ENCODE measurements at places on chromosomes 1 and 21. TPM values are rescaled to one million over a fixed set of nuclear protein-coding genes. Genes with fewer than 3 reads are reported as not detected.

Gene OBSCN
- total RNA-seq: 316 TPM

DNA sequence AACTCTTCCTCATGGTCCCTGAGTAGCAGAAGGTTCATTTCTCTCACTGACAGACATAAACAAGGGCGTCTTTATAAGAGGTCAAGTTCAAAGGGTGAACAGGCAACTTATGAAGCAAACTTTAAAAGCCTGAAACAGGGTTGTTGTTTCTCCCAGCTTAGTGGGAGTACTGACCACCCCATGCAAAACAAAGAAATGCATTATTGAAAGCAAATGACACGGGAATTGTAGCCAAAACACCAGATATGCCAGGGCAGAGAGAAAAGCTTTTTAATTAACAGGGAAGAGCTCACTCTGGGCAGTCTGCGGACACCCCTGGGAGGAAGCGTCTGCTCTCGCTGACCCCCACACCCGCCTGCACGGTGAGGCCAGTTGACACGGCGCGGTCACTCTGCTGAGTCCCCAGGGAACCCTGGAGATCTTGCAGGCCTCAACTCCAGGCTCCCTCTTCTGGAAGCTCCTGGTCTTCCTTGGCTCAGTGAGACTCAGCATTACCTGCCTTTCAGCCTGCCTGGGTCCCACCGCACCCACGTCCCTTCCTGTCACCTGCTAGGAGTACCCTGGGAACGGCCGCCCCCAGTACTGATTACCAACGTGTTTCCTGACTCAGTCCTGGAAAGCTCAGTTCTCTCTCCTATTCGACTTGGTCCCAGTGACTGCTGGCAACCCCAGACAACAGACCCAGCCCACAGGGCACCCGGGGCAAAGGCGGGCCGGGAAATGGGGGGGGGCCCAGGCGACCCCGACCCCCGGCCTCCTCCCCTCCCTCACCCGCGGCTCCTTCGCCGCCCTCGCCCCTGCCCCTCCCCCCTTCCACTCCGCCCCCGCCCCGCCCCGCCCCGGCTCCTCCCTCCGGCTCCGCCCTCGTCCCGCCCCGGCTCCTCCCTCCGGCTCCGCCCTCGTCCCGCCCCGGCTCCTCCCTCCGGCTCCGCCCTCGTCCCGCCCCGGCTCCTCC lies 972 bp downstream of the CFAP410 start:
- peak; percentile 61 for DNase-seq
- H3K27ac ChIP-seq: peak overlapping the region; percentile 94
- peaks cover 22% of the 10 kb centered on the region for H3K4me1 ChIP-seq
- no peaks in the 10 kb centered on the region for H3K27me3 ChIP-seq
- H3K4me3 ChIP-seq: peak overlapping the region; percentile 74

GRCh38 chr1:192005976-192006375 lies 152.3 kb upstream of the RGS18 start:
- DNase-seq: no peak
- H3K27me3 ChIP-seq: no peaks in the 10 kb centered on the region
- no peaks in the 10 kb centered on the region for H3K36me3 ChIP-seq
- no peaks in the 10 kb centered on the region for H3K4me1 ChIP-seq

GRCh38 chr1:193753038-193753756 lies 566.8 kb upstream of the B3GALT2 start:
- DNase-seq: no peak
- no peaks in the 10 kb centered on the region for H3K27me3 ChIP-seq
- no peaks in the 10 kb centered on the region for H3K36me3 ChIP-seq
- H3K4me3 ChIP-seq: no peak overlapping the region
- H3K4me1 ChIP-seq: no peaks in the 10 kb centered on the region

GRCh38 chr1:102833151-102833550 lies 275.2 kb downstream of the COL11A1 start:
- no peaks in the 10 kb centered on the region for H3K27me3 ChIP-seq
- no peak for DNase-seq
- no peak overlapping the region for H3K4me3 ChIP-seq
- H3K4me1 ChIP-seq: no peaks in the 10 kb centered on the region
- H3K27ac ChIP-seq: no peak overlapping the region

Gene EPHA2
- total RNA-seq: 9.6 TPM

Gene CFHR2
- not detected for total RNA-seq

DNA sequence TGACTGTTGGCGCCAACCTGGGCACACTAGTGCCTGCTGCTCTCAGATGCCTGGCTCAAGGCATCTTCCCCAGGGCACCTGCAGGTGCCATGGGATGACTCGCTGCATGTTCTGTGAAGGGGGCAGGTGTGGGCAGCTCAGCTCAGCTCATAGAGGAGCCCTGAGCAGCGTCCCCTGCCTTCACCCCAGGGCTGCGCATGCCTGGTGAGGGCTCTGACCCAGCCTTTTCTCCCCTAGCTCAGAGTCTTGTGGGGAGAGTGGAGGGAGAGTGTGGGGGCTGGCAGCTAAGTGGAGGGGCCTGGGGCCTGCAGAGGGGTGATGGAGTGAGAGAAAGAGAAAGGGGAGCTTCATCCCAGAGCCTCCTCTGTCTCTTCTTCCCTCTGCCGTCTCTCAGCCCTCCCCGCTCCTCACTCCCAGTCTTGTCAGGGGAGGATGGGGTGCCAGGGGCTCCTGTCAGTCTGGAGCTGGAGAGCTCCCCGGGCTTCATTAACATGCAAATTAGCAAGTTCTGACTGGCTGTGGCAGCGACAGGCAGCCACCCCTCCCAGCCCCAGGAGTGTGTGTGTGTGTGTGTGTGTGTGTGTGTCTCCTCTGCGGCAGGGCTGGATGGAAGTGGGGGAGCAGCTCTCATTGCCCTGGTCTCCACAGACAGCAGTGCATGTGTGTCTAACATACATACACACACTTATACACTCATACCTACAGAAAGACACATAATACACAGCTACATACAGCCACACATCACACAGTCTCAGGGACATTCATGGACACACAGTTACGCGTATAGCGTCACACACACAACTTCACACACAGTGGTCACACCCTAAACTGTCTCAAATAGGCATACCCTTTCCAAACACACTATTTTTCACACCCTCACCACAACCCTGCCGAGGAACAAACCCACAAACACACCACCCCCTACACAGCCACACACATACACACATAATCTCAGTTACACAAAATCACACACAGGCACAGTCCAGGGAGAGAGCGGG lies 34.0 kb downstream of the FOXO6 start:
- no peak overlapping the region for H3K27ac ChIP-seq
- H3K27me3 ChIP-seq: peaks cover 19% of the 10 kb centered on the region
- no peak overlapping the region for H3K4me3 ChIP-seq
- no peak for DNase-seq

- no peaks in the 10 kb centered on the region for H3K36me3 ChIP-seq
- no peaks in the 10 kb centered on the region for H3K27me3 ChIP-seq
- no peak for DNase-seq
- no peaks in the 10 kb centered on the region for H3K4me1 ChIP-seq
- no peak overlapping the region for H3K4me3 ChIP-seq
Measured at GRCh38 chr1:55500601-55501000, 285.4 kb upstream of the USP24 start.

- no peak overlapping the region for H3K4me3 ChIP-seq
- peaks cover 10% of the 10 kb centered on the region for H3K4me1 ChIP-seq
- H3K27ac ChIP-seq: no peak overlapping the region
- DNase-seq: no peak
Measured at GRCh38 chr1:33043267-33044092, 6.8 kb upstream of the AK2 start.

GRCh38 chr21:21712748-21713520 lies 714.7 kb downstream of the NCAM2 start:
- no peak for DNase-seq
- no peak overlapping the region for H3K4me3 ChIP-seq
- H3K27me3 ChIP-seq: no peaks in the 10 kb centered on the region
- no peaks in the 10 kb centered on the region for H3K4me1 ChIP-seq
- H3K27ac ChIP-seq: no peak overlapping the region
- H3K36me3 ChIP-seq: no peaks in the 10 kb centered on the region

DNA sequence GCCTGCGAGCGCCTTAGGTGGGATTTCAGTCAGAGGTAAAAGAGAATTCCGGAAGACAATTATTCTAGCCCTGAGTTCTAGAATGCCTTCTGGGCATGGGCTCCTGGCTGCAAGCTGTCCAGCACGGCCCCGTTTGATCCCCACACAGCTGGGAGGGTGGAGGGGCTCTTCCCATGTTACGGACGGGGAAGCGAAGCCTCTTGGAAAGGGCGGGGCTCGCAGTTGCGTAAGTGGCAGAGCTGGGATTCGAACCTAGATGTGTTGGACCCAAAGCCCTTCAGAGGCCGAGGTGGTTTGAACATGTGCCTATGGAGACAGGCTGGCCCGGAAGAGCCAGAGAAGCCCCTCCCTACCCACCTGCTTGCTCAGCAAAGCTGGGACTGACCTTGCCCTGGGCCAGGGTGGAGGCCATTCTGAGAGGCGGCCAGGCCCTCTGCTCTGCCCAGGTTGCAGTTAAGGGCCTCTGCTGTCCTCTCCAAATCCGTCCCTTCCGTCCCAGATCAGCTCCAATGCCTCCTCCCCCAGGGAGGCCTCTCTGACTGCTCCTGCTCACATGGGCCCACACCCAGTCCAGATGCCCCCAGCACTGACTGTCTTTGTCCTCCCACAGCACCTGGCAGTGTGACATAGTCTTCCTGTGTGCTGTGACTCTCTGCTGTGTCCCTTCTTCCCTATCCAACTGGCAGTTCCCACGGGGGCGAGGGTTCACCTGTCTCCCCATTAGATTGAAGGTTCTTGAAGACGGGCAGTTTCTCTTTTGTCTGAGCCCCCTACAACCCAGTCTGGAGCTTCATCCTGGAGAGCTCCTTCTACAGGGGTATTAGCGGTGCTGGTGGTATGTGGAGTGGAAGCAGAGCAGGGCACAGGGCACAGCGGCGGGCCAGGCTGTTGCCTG lies 1.2 kb upstream of the HSPB7 start:
- DNase-seq: peak; percentile 33
- peak overlapping the region; percentile 97 for H3K27ac ChIP-seq
- peaks cover 72% of the 10 kb centered on the region for H3K4me1 ChIP-seq
- H3K36me3 ChIP-seq: peaks cover 10% of the 10 kb centered on the region

- H3K27ac ChIP-seq: no peak overlapping the region
- H3K4me3 ChIP-seq: no peak overlapping the region
- H3K36me3 ChIP-seq: no peaks in the 10 kb centered on the region
- no peak for DNase-seq
- H3K27me3 ChIP-seq: no peaks in the 10 kb centered on the region
Measured at GRCh38 chr1:199937161-199937560, 90.3 kb upstream of the NR5A2 start.

Gene TNFRSF4
- 2.2 TPM for total RNA-seq

- H3K27ac ChIP-seq: no peak overlapping the region
- no peaks in the 10 kb centered on the region for H3K36me3 ChIP-seq
- DNase-seq: no peak
- no peaks in the 10 kb centered on the region for H3K4me1 ChIP-seq
- H3K4me3 ChIP-seq: no peak overlapping the region
- H3K27me3 ChIP-seq: no peaks in the 10 kb centered on the region
Measured at GRCh38 chr1:172971241-172971640, 79.5 kb downstream of the TNFSF18 start.

- H3K4me1 ChIP-seq: no peaks in the 10 kb centered on the region
- H3K27me3 ChIP-seq: no peaks in the 10 kb centered on the region
- H3K4me3 ChIP-seq: no peak overlapping the region
- H3K27ac ChIP-seq: no peak overlapping the region
Measured at GRCh38 chr1:199282751-199283305, 644.0 kb downstream of the PTPRC start.

Gene FCMR
- total RNA-seq: 3.3 TPM

- H3K36me3 ChIP-seq: peaks cover 28% of the 10 kb centered on the region
- no peaks in the 10 kb centered on the region for H3K27me3 ChIP-seq
- no peak for DNase-seq
- peak overlapping the region; percentile 93 for H3K4me3 ChIP-seq
- H3K4me1 ChIP-seq: peaks cover 57% of the 10 kb centered on the region
Measured at GRCh38 chr21:39346206-39346605, 2.7 kb downstream of the HMGN1 start.

GRCh38 chr1:173245892-173246291 lies 38.8 kb upstream of the TNFSF4 start:
- H3K27ac ChIP-seq: no peak overlapping the region
- peaks cover 5% of the 10 kb centered on the region for H3K36me3 ChIP-seq
- no peaks in the 10 kb centered on the region for H3K27me3 ChIP-seq
- H3K4me3 ChIP-seq: no peak overlapping the region
- no peak for DNase-seq
- H3K4me1 ChIP-seq: peaks cover 12% of the 10 kb centered on the region

Gene C1QA
- total RNA-seq: 70.1 TPM

Gene TSPEAR
- total RNA-seq: 3.3 TPM

GRCh38 chr1:6261615-6261995 lies 707 bp upstream of the GPR153 start:
- H3K4me1 ChIP-seq: peaks cover 51% of the 10 kb centered on the region
- H3K27ac ChIP-seq: peak overlapping the region; percentile 73
- H3K27me3 ChIP-seq: peaks cover 72% of the 10 kb centered on the region

- H3K4me1 ChIP-seq: peaks cover 20% of the 10 kb centered on the region
- H3K27me3 ChIP-seq: no peaks in the 10 kb centered on the region
- DNase-seq: no peak
- no peak overlapping the region for H3K4me3 ChIP-seq
Measured at GRCh38 chr1:153652805-153653500, 5.5 kb upstream of the SNAPIN start.

DNA sequence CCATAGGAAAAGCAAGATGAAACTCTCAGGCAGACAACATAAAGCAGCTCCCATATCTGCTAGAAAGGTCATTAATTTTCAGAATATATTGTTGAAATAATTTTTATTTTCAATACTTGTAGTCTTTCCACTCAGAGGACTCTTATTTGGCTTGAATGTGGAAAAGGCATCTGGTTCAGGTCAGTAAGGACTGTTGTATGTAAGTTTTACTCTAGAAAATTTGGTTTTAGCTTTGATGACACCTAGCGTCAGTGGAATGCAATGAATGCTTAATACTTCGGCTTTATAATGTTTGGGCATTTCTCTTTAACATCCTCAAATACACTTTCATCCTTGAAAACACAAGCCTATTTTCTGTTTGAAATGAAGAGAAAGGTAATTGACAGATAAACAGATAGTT lies 63.3 kb downstream of the LRRC40 start:
- no peak overlapping the region for H3K27ac ChIP-seq
- no peaks in the 10 kb centered on the region for H3K27me3 ChIP-seq
- no peak for DNase-seq
- H3K36me3 ChIP-seq: peaks cover 26% of the 10 kb centered on the region

Gene AHCYL1
- 45.2 TPM for total RNA-seq

Gene C1orf116
- total RNA-seq: 0.74 TPM

GRCh38 chr1:30965924-30966599 lies 57.5 kb upstream of the SDC3 start:
- peaks cover 71% of the 10 kb centered on the region for H3K4me1 ChIP-seq
- peak overlapping the region; percentile 86 for H3K27ac ChIP-seq
- DNase-seq: no peak
- no peaks in the 10 kb centered on the region for H3K27me3 ChIP-seq

- peaks cover 22% of the 10 kb centered on the region for H3K4me1 ChIP-seq
- H3K4me3 ChIP-seq: no peak overlapping the region
- H3K36me3 ChIP-seq: no peaks in the 10 kb centered on the region
- no peaks in the 10 kb centered on the region for H3K27me3 ChIP-seq
Measured at GRCh38 chr1:44357710-44358109, 2.7 kb upstream of the ERI3 start.

GRCh38 chr1:174841747-174842146 lies 158.0 kb upstream of the CACYBP start:
- no peak for DNase-seq
- no peaks in the 10 kb centered on the region for H3K36me3 ChIP-seq
- H3K27me3 ChIP-seq: no peaks in the 10 kb centered on the region
- peaks cover 2% of the 10 kb centered on the region for H3K4me1 ChIP-seq
- no peak overlapping the region for H3K4me3 ChIP-seq

Data from left ventricle myocardium inferior (tissue), 1 donor.